ENCODE measurements at places on chromosomes 11 and 22. TPM values are rescaled to one million over a fixed set of nuclear protein-coding genes. Genes with fewer than 3 reads are reported as not detected.

Gene DTX4
- total RNA-seq: 12.7 TPM

Gene ARVCF
- 11.7 TPM for total RNA-seq

Gene CAPN5
- 35.7 TPM for total RNA-seq

Gene KCNA4
- not detected for total RNA-seq

Gene RAG2
- not detected for total RNA-seq

Gene HEPHL1
- not detected for total RNA-seq

Gene MRPL23
- 36.7 TPM for total RNA-seq

Gene HORMAD2
- 0.50 TPM for total RNA-seq

Gene APIP
- 14.1 TPM for total RNA-seq

Gene UBE2L3
- total RNA-seq: 23.4 TPM

Gene MTCH2
- 123 TPM for total RNA-seq

Gene TRIM51
- total RNA-seq: not detected

Gene MAP6
- total RNA-seq: 0.26 TPM

Gene RFPL3
- total RNA-seq: not detected

Gene MYRF
- total RNA-seq: 10.8 TPM

Gene SCGB1C1
- not detected for total RNA-seq

Gene MS4A7
- total RNA-seq: 18.8 TPM

Gene GLYATL2
- not detected for total RNA-seq

Gene LRRC56
- total RNA-seq: 0.46 TPM

Gene CDC45
- total RNA-seq: 4.2 TPM

Gene IRAG1
- total RNA-seq: 2.3 TPM

Gene SCN3B
- total RNA-seq: 0.20 TPM

Gene KMT5B
- total RNA-seq: 16.2 TPM

Gene APOBEC3F
- total RNA-seq: 3.9 TPM

All from right lobe of liver (tissue), 6 donors.